ENCODE measurements at places on chromosomes 6 and 20.

DNA sequence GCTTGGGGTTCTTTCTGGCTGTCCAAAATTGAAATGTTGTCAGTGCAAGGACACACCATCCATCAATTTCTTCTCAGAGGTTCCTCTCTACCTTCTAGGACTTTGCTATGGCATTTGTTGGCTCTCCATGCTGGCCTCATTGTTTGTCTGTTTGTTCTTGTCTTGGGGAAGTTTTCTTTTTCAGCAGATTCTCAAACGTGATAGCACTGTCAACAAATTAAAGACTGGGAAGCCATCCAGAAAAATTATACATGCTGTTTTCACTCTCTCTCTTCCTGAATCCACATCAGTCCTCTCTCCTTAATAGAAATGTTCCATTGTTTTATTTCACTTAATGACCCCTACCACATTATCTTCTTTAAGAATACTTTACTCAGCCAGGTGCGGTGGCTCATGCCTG, 130.4 kb downstream of the PCSK2 start:
- peak; percentile 71 for DNase-seq

DNA sequence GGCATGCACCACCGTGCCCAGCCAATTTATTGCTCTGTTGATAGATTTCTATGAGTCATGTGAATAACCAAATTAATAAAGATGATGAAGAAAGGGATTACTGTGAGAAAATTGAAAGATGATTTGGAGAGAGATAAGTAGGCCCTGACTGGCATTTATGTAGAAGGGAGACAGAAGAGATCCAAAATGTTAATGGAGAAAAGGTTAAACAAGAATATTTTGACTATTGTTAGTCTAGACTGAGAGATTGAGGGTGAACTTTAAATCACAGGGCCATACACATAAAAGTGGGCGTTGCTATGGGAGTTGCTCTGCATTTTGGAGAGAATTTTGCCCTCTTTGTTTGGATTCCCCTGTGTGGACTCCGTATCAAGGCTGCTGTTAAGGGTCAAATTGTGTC, 68.9 kb upstream of the SCAF8 start:
- DNase-seq = no peak

DNA sequence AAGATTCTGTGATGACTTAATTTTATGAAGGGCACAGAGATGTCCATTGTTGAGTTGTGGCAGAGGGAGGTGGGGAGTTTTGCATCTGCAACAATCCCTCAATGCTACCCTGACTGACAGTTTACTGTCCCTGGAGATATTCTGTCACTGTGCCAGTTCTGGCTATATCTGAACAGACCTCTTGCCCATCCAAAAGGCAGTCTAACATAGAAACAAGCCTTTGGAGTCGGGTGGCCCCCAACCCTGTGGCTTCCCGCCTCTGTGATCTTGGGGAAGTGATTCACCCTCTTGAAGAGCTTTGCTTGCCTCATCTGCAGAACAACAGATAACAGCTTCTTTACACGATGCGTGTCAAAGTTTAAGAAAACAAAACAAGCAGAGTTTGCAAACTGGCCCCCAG, 3.8 kb upstream of the E2F1 start:
- no peak for DNase-seq

DNA sequence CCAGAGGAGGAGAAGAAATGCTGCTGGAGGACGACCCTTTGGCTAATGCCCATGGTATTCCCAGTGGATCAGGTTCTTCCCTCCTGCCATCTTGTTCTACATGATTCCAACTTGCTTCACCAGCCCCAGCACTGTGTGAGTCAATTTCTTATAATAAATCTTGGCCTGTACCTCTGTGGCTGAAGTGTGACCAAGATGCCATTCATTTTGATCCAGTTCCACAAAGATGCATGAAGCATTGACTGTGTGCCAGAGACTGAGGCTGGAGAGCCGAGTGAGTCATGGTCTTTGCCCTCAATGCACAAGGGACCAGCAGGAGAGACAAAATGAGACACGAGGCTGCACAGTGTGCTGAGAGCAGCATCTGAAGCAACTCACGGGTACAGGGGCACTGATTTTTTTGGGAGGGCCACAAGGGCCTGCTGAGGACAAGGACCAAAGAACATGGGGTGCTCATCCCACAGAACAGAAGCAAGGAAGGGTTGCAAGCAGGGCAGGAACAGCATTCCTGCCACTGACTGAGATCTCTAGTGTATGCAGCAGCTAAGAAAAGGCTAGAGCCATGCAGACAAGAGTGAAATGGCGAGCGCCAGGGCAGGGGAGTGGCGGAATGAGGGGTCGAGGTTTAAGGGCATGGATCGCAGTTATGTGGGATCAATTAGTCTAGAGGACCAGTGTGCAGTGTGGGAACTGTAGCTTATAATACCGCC, 207.0 kb downstream of the THBS2 start:
- DNase-seq = no peak

GRCh38 chr6:33787954-33788693, 806 bp downstream of the LEMD2 start:
- peak; percentile 51 for DNase-seq

- peak; percentile 80 for DNase-seq
Measured at GRCh38 chr6:42898891-42899361, 16.9 kb upstream of the PTCRA start.

DNA sequence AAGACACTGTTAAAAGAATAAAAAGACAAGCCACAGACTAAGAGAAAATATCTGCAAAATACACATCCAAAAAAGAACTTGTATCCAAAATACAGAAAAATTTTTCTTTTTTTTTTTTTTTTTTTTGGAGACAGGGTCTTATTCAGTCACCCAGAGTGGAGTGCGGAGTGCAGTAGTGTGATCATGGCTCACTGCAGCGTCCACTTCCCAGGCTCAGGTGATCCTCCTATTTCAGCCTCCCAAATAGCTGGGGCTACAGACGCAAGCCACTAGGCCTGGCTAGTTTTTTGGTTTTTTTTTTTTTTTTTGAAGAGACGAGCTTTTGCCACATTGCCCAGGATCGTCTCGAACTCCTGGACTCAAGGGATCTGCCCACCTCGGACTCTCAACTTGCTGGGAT, 3.1 kb downstream of the ZUP1 start:
- no peak for DNase-seq

GRCh38 chr6:56689663-56690062, 47.0 kb upstream of the DST start:
- no peak for DNase-seq

- no peak for DNase-seq
Measured at GRCh38 chr6:24458941-24459340, 30.4 kb downstream of the GPLD1 start.

DNA sequence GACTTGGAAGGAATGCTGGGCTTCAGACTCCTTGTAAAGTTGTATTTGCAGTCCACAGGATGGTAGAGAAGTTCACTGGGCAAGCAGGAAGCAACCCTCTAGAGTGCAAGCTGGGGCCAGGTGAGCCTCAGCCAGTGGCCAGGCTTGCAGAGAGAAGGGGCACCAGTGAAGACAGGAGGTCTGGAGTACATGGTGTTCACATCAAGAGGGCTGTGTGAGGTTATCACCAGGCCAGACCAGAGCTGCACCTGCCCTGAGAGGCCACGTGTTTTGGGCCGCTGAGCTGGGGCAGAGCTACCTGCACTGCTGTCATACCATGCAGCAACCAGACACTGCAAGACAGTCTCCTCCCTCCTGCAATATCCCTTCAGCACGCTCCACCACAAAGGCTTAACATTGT, 79.0 kb downstream of the SH3BGRL2 start:
- no peak for DNase-seq

GRCh38 chr6:156423075-156423474, 354.1 kb upstream of the ARID1B start:
- no peak for DNase-seq

Measured in NCI-H2081 (cell line).